ENCODE measurements at places on chromosomes 11 and 22.
A peak's percentile ranks its signal among the peaks of the same experiment; 100 is the strongest.

GRCh38 chr11:112958670-112959069, 2.5 kb upstream of the NCAM1 start:
- DNase-seq: no peak

DNA sequence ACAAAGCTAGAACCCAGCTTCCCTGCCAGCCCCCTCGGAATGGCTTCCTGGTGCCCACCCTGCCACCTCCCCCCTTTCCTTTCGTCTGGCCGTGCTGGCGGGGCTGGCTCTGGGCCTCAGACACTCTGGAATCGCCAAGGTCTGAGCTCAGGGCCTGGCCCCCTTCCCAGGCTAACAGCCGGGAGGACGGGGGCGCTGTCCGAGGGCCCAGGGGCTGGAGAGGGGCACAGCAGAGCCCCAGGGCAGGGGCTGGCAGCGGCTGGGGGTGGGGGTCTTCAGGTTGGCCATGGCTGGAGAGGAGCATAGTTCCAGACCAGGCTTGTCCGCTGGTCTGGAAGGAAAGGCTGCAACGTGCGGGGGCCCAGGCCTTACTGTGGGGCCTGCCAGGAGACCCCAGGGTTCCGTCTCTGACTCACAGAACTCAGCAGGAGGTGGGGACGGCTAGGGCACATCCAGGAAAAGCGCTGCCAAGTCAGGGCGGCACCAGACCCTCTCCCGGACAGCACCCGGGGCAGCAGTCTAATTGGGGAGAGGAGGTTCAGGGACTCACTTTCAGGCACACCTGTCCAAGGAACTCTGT, 861 bp upstream of the LTBP3 start:
- no peak for DNase-seq

GRCh38 chr11:118233377-118233776, 8.6 kb upstream of the JAML start:
- no peak for DNase-seq

DNA sequence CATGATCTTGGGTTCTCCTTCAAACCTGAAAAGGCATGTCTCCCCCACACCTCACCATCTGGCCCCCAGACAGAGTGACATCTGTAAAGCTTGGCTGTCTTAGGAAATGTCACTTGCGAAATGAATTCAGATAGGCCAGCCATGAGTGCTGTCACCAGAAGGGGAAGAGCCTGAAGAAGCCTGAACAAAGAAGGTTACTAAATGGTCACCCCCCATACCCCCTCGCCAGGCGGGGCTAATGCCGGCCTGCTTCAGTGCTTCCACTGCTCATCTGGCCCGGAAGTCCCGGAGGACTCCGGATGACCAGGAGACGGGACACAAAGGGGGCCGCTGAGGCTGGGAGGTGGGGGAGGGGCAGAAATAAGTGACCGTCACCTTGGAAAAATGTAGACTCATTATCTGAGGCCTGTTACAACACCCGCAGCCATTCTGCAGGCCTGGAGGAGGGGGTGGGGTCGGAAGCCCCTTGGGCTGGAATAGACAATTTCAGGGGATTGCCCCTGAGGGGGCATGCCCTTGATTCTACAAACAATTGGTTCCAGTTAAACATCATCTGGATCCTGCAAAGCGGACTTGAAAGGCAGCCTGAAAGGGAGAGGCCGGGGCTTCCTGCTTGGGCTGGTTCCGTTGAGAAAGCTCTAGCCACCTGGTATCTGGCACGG, 43.2 kb downstream of the NAT10 start:
- DNase-seq: peak; percentile 89

DNA sequence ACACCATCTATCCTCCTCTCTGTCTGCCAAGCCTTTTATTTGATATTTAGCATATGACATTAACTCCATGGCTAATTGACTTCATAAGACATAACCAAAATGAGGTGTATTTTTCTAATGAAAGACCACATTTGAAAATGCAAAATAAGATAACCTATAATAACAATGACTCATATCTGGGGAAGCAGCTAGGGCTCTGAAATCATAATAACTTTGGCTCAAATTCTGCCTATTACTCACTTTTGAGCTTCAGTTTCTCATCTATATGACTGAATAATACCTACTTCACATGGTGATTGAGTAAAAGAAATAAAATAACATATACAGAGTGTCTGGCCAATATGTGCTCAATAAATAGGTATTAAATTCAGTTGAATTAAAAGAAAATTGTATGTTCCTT, 1419.8 kb upstream of the TENM4 start:
- no peak for DNase-seq

DNA sequence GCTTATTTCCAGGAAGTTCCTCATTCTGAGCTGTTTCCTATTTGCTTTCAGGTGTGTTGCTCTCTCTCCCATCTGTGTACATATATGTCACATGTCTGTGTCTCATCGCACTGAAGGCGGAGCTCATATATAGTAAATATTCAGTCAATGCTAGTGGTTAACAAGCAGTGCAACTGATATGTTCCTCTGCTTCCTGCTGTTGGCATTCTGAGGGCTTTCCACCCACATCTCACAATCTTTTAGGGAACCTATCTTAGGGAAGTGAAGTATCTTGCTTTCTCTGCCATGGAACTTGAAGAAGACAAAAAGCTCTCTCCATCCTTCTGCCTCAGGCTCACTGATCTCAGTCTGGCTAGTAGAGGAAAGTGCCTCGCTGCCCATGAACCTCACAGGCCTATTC, 139.8 kb downstream of the TTC17 start:
- DNase-seq: no peak

DNA sequence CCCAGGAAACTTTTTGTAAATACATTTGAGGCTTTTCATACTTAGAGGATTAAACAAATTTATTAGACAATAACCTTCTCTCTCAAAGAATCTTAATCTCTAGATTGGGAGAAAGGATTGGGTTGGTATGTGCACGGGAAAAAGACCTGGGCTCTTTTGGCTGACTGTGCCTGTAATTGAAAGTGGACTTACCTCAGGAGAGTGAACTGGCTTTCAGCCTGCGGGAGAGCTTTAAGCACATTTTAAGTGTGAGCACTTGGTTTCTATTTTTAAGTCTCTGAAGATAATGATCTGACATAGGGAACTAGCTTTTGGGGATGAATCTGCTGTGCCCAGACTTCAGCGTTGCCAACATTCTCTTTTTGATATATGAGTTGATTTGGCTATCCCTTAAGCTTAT, 35.8 kb downstream of the UVRAG start:
- DNase-seq: no peak

DNA sequence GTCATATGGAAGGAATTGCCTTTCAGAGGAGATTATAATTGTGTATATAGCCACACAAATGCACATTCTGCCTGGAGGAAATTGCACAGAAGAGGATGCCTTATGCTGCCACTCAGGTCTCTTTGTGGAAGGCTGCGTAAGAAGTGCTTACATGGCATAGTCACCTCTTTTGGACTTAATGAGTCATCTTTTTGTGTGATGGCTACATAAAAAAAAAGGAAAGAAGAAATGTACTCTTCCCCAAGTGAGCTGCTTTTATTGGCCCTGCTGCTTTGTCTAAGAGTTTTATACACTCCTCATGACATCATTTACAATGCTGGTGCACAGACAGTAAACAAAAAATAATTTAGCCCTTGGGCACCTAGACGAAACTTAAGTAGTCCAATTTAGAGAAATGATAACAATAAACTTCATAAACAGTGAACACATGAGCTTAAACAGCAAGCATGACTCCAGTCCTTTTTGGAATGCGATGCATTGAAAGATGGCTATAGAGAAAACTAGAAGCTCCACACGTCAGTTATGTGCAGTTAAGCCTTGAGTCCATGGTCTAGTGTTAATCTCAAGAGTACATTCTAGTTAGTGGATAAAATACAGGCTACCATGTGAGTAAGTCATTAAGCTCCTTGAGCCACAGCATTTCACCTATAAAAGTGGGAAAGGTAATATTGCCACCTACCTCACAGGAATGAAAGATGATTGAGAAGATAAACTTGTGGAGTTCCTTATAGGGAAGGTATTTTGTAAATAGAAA, 12.0 kb downstream of the CSTPP1 start:
- no peak for DNase-seq

DNA sequence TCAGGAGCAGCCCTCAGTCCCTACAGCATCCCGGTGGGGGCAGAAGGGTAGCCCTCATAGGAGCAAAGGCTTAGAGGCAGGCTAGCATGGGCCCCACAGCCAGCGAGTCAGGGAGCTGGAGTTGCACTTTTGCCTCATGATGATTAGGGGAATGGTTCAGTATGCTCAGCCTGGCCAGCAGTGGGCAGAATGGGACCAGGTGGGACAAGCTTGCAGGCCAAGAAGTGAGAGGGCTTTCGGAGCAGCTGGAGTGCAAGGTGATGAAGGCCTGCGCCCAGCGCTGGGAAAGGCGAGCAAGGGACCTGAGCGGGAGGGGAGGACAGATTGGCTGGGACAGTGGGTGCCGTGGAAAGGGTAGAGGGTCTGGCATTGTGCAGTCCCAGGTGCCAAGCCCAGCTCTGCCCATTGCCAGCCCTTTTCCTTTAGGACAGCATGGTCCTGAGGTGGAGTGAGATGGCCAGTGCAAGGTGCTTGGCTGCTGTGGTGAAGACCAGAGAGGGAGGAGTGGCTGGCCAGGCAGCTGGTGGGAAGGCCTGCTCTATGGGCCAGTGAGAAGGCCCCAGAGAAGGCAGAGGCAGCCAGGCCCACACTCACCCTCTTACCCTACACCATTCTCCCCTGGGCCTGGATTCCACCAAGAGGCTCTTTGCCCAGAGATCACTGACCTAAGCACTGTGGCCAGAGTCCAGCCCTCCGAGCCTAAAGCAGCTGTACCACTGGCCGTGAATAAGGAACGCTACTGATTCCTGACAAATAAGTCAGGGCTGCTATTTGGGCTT, 47.9 kb upstream of the SUSD2 start:
- DNase-seq: no peak

GRCh38 chr11:62394825-62395538, 23.9 kb upstream of the SCGB1A1 start:
- no peak for DNase-seq

DNA sequence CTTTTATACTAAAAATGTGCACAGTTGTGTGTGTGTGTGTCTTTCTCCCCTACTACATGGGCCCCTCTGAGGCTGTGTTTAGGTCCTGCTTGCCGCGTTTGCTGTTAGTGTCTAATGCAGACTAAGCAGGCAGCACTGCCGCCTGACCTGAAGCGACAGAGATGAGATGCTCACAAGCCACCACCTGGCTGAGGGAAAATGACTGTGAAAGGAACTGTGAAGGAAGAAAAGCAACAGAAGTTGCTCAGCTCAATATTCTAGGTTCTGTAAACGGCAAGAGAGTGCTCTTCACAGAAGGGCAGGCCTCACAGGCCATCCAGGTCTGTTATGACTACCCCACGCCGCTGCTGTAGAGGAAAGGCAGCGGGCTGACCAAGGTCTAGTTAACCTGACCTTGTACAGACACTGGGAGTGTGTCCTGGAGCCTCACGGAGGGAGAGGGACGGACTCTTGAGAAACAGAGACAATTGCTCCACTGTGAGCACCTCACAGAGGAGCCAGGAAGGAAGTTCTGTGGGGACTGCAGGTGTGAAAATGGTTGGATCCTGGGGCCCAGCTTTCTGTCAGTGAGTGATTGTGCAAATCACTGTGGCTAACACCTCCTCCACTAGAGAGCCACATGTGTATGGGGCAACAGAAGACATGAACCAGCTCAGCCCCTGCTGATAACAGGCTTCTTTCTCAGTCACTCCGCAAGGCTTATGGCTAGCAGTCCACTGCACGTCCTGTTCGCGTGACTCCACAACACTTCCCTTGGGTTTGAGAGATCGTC, 31.3 kb upstream of the YPEL1 start:
- peak; percentile 61 for DNase-seq

DNA sequence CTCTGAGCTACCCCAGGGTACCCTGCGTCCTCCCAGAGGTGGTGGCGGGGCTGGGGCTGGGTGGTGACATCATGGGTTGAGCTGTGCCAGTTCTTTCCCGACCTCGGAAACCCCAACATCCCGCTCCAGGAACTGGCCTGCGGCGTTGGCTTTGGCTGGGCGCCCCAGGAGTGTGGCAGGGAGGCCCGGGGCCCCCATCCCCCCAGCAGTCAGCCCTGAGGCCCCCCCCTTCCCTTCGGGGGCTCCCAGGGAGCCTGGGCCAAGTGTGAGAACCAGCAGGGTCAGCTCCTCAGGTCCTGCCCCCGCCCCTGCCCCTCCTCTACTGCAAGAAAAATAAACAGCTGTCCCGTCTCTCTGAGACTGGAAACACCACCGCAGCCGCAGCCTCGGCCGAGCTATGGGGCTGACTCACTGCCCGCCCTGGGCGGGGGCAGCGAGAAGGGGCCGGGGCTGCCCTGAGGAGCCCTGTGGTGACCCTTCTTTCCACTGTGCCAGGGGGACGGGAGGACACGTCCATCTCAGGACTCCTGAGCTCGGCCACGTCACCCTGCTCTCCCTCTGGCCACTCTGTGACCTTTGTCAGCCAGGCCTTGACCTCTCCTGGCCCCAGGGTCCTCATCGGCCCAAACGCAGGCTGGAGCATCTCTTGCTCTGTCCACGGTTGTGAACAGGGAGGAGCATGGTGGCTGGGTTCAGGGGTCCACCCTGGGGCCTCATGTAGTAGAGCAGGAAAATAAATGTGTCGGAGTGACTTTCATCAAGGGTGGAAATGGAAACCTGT, 73.4 kb downstream of the WNT7B start:
- no peak for DNase-seq

- no peak for DNase-seq
These were observed 82.0 kb downstream of the TTC28 start for GRCh38 chr22:28597665-28598064.

GRCh38 chr11:65880844-65881421, 1.3 kb downstream of the CTSW start:
- no peak for DNase-seq

- no peak for DNase-seq
These were observed 40.0 kb downstream of the RNF141 start for GRCh38 chr11:10500757-10501684.

DNA sequence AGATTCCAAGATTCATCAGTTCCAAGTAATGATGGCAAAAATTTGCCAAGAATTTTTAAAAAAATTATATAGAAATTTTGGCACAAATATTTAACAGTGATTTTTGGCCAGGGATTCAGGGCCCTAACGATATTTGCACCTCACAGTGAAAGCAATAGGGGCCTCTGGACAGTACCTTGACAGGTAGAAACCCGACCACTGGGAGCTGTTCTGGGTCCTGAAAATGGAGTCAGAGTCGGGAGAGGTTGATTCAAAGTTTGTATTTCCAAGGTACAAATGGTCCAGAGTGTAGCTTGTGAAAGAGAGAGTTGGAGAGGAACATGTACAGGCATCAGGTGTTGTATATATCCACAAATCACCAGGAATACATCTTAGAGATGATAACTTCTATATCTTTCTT, 41.6 kb downstream of the MRGPRX2 start:
- DNase-seq: no peak

Measured in HL-60 (cell line).